ENCODE measurements at places on chromosomes 2 and 18.
A peak's percentile ranks its signal among the peaks of the same experiment; 100 is the strongest.

DNA sequence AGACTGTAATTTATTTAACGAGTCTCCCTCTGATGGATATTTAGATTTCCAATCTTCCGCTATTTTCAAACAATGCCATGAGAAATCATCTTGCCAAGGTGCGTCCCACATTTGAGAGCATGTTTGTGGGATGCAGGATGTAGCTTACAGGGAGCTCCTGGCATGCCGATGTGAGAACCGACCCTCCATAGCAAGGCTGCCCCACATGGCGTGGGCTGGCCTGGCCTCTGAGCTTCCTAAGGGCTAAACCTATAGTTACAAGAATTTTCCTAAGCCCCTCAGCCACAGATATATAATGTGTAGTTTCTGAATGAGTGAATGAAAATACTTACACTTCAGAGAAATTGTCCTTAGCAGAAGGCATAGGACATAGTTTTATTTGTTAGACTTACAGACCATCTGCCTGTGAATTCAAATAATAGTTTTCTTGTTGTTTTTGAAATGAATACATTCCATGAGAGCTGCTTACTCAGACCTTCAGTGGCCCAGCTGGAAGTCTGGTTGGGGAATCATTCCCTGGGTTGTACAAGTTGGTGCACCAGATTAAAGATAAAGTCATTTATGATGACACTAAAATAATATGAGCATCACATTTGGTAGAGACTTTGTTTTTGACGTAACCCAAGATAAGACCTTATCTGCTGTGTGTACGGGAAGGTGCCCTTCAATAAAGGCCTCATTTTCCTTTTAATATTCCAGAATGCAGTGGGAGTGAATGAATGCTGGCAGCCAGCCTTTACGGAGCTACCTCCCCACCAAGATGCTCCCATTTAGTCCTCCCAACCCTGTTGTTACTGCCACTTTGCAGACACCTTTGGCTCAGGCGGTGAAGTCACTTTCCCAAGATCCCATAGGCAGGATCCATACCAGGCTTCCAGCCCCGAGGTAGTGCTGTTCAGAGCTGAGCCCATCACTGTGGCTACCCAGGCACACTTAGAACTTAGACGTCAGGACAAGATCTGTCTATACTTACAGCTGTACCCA, 107.1 kb downstream of the GLI2 start:
- DNase-seq = no peak

GRCh38 chr2:100110614-100111000, 31.8 kb downstream of the AFF3 start:
- peak; percentile 69 for DNase-seq

DNA sequence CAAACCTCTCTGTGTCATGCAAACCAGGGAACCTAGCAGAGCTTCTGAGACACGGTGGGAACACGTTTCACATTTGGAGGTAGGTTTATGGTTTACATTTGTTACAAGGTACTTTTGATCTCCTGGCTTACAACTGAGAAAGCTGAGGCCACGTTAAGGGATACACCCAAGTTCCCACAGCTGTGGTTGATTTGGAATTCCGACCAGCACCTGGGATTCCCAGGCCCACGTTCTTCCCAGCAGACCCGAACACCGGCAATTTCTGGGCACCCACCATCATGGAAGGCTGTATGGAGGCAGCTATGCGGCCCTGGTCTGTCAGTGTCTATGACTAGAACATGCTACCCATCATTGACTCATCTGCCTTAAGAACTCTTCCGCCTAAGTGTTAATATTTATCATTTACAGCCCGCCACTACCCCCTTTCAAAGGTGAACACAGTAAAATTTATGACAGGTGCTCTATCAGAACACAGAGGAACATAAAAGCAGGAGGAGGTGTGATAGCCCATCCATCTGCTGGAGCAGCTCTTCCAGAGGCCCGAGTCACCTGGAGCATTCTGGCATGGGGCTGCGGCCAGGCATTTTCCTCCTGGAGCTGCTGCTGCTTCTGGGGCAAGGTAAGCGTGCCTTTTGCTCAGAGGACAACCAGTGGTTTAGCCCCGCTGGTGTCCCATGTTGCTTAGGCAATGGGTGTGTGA, at the start of gene PLB1:
PLB1 (plus strand) TSS at position 510 of the 700 bp plus-strand sequence; CDS start at position 565, 55 bp downstream.
- no peak for DNase-seq

DNA sequence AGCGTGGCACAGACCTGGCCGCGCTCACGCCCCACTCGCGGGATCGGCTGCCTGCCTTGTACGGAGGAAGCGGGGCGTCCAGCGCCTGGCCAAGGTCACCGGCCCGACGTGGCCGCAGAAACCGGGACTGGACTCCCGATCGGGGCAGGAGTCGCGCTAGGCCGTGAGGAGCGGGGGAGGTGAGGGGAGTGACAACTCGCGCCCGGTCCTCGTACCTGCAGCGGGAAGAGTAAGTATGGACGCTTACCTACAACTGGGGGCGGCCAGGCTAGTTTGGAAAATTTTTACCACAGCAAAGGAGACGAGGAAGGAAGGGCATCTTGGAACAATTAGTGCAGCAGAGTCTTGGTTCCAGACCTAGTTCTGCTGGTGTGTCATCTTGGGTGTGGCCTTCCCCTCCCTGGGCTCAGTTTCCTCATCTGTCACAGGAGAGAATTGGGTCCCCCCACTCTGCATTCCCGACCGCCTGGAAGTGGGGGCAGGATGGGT, 693 bp downstream of the UBE2F start:
- DNase-seq = no peak

DNA sequence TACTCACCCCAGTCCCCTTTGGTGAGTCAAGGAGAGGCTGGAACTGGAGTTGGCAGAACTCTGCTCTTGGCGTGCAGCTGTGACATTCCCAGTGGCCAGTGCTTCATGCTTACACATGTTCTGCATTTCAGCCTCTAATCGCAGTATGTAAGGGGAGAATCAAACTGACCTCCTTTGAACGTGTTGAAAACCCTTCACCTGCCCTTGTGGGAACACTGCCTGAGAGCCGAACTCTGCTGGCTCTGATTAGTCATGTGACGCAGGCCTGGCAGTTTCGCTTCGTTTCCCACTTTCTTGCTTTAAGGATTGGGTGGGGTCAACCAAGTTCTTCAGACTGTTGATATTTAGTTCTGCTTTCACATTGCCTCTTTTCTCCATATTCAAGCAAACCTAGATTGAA, 173.8 kb upstream of the BCL2L11 start:
- peak; percentile 83 for DNase-seq

DNA sequence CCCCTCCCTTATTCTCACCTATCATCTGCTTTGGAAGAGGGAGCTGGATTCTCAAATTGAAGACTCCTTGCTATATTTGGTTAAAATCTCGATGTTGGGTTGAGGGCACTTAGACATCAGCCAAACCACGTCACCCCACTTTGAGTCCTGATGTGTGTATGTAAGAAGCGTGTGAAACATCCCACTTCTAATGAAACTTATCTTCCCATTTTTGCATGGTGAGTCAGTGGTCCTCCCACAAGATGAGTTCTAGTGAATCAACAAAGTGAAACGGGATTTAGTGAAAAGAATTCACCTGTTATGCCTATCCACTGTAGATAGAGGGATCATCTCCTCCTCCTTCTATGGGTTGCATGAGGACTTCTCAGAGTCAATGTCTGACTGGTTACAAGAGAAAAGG, 51.4 kb upstream of the SPRED2 start:
- no peak for DNase-seq

GRCh38 chr18:64118406-64118805, 30.5 kb downstream of the LINC00305 start:
- DNase-seq = no peak

DNA sequence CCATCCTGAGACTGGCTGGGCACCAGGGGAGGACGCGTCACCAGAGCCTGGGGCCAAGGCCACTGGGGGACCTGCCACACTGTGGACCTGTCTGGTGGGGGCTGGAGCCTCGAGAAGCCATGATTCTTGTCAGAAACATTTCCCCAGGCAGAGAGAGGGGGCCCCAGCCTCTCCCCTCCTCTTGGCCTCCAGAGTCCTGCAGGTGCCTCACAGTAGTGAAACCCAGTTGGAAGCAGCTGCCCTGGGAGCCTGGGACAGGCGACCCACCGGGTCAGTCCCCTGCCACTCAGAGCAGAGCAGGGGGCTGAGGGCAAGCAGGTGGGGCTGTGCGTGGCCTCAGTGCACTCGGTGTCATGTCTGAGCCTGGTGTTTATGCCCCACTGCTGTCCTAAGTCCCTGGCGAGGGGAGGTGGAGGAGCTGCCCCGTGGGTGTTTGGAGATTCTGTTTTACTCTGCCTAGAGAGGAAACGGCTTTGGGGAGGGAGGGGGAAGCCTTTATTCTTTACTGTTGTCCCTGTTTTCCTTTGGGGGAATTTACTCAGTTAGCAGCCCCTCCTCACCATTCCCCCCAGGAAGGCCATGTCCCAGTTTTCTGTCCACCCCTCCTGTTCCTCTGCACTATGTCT, 7.7 kb downstream of the OXER1 start:
- DNase-seq = no peak

- no peak for DNase-seq
Measured at GRCh38 chr2:168730344-168730743, 72.1 kb upstream of the NOSTRIN start.

- no peak for DNase-seq
Measured at GRCh38 chr2:115739574-115739973, 1297.1 kb downstream of the DPP10 start.

DNA sequence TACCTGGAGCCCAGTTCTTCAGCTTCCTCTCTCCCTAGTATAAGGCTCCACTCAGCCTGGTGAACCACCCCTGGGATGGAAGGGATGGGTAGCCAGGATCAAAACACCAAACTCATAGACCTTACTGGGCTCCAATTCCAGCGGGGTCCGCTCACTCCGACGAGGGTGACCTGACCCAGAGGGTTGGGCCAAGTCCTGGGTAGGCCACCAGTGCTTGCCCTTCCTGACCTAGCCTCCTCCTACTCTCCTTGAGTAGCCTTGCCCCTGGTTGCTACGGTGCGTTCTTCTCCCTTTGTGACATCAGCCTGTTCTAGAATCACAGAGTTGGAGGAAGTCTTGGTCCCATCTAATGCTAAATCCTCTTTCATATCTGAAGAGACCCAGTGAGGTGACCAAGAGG, 537 bp upstream of the STAT4 start:
- no peak for DNase-seq

DNA sequence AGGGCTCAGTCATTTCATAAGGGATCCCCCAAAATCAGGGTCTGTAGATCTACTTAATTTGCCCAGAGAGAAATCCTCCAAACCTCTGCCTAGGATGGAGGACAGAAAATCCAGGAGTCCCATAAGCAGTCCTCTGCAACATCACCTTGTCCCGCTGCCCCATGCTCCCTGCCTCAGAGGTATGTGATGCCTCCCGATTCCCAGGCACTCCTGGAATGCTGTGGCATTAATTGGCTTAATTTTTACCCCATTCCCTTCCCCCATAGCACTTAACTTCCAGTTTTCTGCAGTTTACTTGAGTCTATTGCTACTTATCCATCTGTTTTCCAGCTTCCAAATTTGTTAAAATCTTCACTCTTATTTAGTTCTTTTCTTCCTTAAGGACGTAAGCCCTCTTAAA, 91.6 kb upstream of the TSPYL6 start:
- no peak for DNase-seq

- no peak for DNase-seq
Measured at GRCh38 chr18:71106701-71107100, 817.9 kb downstream of the SOCS6 start.

DNA sequence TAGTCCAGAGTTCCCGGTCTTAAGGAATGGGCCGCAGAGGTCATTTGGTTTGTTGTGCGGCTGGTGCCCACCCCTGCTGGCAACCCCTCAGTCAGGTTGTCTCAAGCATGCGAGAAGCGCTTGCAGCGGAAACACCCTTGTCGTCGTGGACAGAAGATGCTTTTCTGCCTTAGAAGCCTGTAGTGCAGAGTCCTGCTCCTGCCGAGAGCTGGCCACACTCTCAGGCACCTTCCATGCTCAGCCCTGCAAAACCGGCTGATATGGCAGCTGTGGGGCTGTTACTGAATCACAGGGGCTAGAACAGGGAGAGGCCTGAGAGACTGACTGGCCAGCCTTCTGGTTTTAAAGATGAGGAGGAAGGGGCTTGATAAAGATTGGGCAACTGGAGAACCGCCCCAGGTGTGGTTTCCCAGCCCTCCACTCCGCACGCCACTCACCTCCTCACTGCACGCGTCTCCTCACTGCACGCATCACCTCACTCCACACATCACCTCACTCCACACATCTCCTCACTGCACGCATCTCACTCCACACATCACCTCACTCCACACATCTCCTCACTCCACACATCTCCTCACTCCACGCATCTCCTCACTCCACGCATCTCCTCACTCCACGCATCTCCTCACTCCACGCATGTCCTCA, 103.6 kb downstream of the USP40 start:
- no peak for DNase-seq

- DNase-seq = no peak
Measured at GRCh38 chr2:200422071-200422470, 87.8 kb downstream of the KCTD18 start.
